ENCODE measurements at places on chromosomes 1 and 21. TPM values are rescaled to one million over a fixed set of nuclear protein-coding genes. Genes with fewer than 3 reads are reported as not detected.
A peak's percentile ranks its signal among the peaks of the same experiment; 100 is the strongest.

GRCh38 chr1:35191429-35192055 is 1.4 kb downstream of the SFPQ start:
- peak overlapping the region; percentile 99 for H3K4me3 ChIP-seq
- H3K36me3 ChIP-seq: peaks cover 49% of the 10 kb centered on the region
- H3K27me3 ChIP-seq: no peaks in the 10 kb centered on the region
- H3K27ac ChIP-seq: peak overlapping the region; percentile 99
- peak; percentile 17 for DNase-seq

- no peaks in the 10 kb centered on the region for H3K36me3 ChIP-seq
- no peaks in the 10 kb centered on the region for H3K4me1 ChIP-seq
- H3K4me3 ChIP-seq: no peak overlapping the region
- no peak for DNase-seq
- H3K27ac ChIP-seq: peak overlapping the region; percentile 22
- no peaks in the 10 kb centered on the region for H3K27me3 ChIP-seq
Measured at GRCh38 chr1:51664421-51665240, 47.7 kb downstream of the OSBPL9 start.

DNA sequence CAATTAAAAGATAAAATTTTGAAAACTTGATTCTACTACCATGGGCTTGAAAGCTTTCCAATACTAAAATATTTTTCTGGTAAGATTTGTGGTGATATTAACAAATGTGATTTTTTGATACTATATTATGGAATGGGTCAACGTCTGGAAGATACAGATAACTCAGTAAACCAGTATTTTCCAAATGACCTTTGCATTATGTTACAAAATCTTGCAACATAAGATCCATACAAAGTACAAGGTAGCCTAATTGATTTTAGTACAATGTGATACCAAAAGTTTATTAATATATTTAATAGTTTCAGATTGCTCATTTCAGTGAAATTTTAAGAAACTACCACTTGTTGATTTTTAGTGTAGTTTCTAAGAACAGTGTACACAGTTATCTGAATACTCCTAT is 236.2 kb downstream of the KIF26B start:
- no peaks in the 10 kb centered on the region for H3K27me3 ChIP-seq
- no peak overlapping the region for H3K27ac ChIP-seq
- no peaks in the 10 kb centered on the region for H3K4me1 ChIP-seq
- H3K4me3 ChIP-seq: no peak overlapping the region
- H3K36me3 ChIP-seq: no peaks in the 10 kb centered on the region

- H3K4me3 ChIP-seq: no peak overlapping the region
- no peak overlapping the region for H3K27ac ChIP-seq
- no peaks in the 10 kb centered on the region for H3K27me3 ChIP-seq
Measured at GRCh38 chr1:25757846-25758185, 42.2 kb upstream of the SELENON start.

DNA sequence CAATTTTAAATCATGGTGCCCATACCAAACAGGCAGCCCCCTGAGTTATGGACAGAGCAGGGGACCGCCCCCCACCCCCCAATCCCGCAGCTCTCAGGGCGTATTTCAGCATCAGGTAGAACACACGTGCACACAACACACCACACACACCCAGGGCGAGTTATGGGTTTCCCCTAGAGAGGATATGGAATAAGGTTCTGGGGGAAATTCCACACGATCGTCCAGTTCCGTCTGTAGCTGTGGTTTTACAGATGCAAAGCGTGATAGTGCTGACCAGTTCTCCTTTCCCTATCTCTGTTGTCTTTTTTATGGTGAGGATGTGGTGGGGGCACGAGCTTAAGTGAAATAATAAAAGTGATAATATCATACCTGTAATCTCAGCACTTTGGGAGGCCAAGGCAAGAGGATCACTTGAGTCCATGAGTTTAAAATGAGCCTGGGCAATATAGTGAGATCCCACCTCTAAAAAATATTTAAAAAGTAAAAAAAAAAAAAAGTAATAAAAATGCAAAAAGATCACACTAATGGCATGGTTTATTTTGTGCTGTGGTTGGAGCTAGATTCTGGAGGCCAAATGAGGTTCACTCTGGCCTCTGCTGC is 25.1 kb downstream of the C2CD2 start:
- no peaks in the 10 kb centered on the region for H3K27me3 ChIP-seq
- H3K27ac ChIP-seq: peak overlapping the region; percentile 81
- peaks cover 66% of the 10 kb centered on the region for H3K4me1 ChIP-seq

DNA sequence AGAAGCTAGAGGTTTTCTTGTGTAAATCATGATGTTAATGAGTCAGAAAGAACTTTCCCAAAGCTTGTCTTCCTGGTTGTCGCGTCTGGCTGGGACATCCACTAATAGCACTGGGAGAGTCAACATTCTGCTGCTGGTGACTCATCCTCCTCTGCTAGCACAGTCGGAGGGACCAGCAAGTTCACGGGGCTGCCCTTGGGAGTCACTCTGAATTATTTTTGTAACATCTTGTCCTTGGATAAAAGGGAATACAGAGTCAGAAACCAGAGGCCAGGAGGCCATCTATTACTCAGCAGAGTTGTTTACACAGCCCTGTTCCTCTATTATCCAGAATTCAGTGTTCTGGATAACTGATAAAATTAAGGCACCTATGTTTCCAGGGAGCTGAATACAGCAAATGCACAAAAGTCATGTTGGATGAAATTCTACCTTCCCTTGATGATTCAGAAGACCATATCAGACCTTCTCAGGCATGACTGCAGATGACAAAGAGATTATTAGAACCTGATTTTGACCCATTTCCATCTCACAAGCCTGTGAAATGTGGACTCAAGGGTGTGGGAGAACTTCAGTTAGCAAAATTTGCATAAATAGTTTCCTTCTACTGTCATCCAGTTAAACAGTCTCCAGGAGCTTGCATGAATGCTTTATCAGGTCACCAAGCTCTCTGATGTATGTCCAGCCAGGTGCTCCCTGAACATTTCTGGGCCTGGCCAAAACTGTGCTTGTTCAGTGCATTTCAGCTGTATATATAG is 68.1 kb downstream of the JAK1 start:
- H3K4me3 ChIP-seq: no peak overlapping the region
- H3K27me3 ChIP-seq: no peaks in the 10 kb centered on the region
- peak; percentile 88 for DNase-seq
- H3K4me1 ChIP-seq: peaks cover 14% of the 10 kb centered on the region

DNA sequence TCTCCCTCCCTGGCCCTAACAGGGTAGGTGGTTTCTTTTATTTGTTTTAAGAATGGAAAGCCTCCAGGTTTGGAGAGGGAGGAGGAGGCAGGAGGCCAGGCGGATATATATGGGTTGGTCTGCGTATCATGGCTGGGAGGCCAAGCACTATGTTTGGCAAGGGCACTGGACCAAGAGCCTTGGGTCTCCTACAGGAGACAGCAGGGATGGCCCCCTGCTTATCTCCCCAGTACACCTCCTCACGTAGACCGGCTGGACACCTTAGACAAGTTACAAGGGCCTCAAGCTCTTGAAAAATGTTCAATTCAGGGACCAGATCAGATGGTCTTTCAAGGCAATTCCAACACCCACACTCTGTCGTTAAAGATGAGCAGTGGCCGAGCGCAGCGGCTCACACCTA is 10.9 kb downstream of the SLC41A1 start:
- H3K4me3 ChIP-seq: no peak overlapping the region
- H3K4me1 ChIP-seq: no peaks in the 10 kb centered on the region
- peaks cover 30% of the 10 kb centered on the region for H3K36me3 ChIP-seq

DNA sequence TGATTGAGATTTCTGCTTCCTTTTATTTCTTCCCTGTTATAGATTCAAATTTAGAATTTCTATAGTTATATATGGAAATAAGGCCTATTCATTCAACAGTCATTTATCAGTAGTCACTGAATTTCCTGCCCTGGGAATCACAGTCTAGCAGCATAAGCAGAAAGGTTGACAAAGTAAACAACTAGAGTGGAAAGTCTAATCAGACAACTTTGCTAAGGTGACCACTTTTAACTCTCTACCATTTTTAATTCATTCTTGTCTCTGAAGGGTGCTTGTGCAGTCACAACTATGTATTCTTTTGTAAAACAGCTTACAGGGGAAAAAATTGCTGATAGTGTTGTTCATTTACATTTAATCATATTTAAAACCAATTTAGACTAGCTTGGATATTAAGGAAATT is 66.1 kb upstream of the PLA2G4A start:
- H3K4me1 ChIP-seq: no peaks in the 10 kb centered on the region
- no peak overlapping the region for H3K27ac ChIP-seq
- H3K27me3 ChIP-seq: no peaks in the 10 kb centered on the region
- no peak for DNase-seq
- no peaks in the 10 kb centered on the region for H3K36me3 ChIP-seq

DNA sequence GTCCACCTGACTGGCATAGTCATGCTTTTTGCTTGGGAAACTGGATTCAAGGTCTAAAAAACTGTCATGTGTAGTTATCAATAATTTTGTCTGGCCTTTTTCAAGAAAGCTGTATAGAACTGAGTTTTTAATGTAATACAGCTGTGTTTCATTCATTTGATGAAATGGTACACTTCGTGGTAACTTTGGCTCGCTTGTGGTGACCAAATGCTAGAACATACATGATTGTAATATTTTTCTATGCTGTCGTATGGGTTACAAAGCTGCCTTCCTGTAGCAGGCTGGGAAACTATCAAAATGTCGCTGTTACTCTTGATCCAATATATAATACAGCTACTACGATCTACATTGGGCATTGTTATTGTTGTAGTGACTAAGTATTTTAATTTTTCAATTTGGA is 2.1 kb downstream of the LRRC42 start:
- H3K27me3 ChIP-seq: no peaks in the 10 kb centered on the region
- peaks cover 21% of the 10 kb centered on the region for H3K36me3 ChIP-seq
- no peak overlapping the region for H3K4me3 ChIP-seq
- H3K27ac ChIP-seq: no peak overlapping the region
- H3K4me1 ChIP-seq: peaks cover 7% of the 10 kb centered on the region

Gene RNF187
- total RNA-seq: 84.5 TPM

Gene EFNA3
- 2.0 TPM for total RNA-seq

Gene EVA1B
- total RNA-seq: 34.7 TPM

Gene OR2L3
- not detected for total RNA-seq

Gene ZBTB37
- total RNA-seq: 10.0 TPM

All from left lung (tissue), 14 donors.